ENCODE measurements at places on chromosomes 12 and 14.
A peak's percentile ranks its signal among the peaks of the same experiment; 100 is the strongest.

GRCh38 chr12:116559162-116559935, at the start of gene MAP1LC3B2:
Gene MAP1LC3B2 (plus strand): TSS chr12:116559381. CDS start chr12:116575943, 16,562 bp downstream.
- DNase-seq = peak; percentile 97

GRCh38 chr12:39161465-39162085, 256.2 kb upstream of the CPNE8 start:
- DNase-seq = no peak

DNA sequence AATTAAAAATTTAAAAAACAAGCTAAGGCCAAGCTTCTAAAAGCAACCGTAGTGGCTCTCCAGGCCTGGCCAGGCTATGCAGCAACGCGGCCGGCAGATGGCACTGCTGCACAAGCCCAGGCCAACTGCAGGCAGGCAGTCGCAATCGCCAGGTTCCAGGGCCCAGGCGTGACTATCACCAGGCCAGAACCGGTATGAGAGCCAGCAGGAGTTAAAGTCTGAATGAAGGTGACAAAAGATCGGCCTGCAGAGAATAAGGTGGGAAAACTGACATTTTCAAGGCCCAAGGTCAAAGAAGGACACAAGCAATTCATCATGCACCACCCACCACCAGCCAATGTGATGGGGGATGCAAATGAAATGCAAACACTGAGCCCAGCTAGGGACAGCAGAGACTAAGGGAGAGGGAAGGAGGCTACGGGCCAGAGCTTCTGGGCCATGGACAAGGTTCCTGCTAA, 43.6 kb upstream of the ANO2 start:
- peak; percentile 72 for DNase-seq

GRCh38 chr12:83817730-83818129, 1094.9 kb downstream of the SLC6A15 start:
- no peak for DNase-seq

DNA sequence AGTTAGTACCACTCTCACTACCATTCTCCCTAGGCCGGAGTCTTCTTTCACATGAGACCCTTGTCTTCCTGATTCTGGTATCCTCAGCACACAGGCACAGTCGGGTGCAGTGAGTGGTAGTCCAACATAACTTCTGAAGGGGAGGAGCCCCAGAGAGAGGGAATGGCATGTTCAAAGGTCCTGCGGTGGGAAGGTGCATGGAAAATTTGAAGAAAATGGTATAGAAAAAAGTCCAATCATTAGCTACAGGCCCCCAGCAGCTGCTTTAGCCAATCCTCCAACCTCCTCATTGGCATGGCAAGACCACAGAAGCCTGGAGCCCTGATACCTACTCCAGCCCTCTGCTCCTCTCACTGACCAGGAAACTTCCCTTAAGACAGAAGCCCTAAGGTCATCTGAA, 96.6 kb downstream of the ZFP36L1 start:
- DNase-seq = no peak

GRCh38 chr14:80977221-80977620, 21.8 kb downstream of the TSHR start:
- DNase-seq = peak; percentile 57

- DNase-seq = no peak
These were observed 12.8 kb downstream of the DEGS2 start for GRCh38 chr14:100146531-100147091.

DNA sequence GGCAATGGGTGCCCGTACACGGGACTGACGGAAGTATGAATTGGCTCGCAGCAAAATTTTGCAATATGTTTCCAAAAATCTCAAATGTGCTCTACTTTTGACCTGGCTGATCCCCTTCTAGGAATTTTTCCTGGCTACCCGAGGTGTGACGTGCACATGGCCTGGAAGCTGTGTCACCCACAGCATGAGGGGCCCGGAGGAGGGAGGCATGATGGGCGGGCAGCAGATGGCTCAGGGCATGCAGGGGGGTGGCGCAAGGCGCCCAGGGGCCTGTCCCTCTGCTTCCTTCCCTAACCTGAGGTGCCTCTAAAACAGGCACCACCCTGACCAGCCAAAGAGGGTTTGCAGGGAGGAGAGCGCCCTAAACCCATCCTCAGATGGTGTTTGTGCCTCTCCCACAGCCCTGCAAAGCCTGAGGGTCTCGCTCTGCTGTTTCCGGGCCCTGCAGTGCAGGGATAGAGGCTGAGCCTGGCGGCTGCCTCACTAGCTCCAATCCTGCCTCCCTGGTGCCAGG, 6.7 kb downstream of the GPR132 start:
- no peak for DNase-seq

DNA sequence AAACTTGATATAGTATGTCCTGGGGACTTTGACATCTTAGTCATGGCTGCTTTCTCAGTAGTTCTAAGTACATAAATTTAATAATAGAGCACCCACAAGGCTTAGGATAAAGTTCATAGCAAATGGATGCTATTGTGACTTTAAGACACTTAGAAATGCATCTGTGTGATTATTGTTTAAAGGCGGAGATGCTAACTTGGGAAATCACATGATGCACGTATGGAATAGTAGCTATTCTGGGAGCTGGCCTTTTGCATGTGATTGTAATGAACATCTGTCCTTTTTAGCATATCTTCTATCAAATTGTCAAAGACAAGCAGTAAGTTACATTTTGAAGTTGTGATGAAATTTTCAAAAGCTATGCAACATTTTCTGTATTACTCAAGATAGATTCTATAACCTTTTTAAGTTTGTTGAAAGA, 46.7 kb upstream of the ATP2A2 start:
- DNase-seq = no peak

- DNase-seq = peak; percentile 57
These were observed 23.4 kb downstream of the SYNDIG1L start for GRCh38 chr14:74402401-74403251.

DNA sequence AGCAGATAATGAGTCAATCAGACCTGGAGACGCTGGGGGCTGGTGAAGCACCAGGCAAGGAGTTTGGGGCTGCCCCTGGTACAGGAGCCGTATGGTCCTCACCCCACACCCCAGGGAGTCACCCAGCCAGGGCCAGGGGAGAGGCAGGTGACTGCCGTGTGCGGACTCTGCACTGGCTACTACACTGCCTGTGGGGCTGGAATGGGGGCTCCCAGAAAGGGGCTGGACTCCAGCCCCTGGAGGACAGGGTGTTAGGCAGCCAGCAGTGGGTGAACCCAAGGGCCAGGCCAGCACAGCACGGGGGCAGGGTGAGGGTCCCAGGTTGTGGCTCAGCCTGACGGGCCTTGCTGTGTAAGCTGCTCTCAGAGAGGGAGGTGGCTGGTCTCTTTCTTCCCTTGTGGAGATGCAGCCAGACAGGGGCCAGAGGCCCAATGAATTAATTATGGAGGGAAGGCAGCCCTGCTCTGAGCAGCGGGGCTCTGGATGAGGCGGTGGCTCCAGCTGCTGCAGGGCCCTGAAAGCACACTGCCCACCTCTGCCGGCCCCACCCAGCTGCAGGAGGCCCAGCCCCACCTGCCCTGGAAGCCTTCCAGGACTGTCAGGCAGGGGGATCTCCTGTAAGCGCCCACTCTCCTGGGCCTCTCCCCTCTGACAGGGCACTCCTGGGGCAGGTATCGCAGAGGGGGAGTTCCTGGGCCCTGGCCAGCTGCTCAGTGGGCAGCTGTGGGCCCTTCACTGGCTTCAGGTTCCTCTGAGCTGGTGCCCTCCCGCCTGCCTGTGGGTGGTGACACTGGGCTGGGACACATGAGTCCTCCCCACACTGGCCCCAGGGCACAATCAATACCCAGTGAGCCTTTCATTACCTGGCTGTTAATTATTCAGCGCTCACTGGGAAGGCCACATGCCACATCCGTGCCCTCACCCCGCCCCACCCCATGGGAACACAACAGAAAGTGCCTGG, 142.5 kb upstream of the C14orf180 start:
- DNase-seq = no peak

DNA sequence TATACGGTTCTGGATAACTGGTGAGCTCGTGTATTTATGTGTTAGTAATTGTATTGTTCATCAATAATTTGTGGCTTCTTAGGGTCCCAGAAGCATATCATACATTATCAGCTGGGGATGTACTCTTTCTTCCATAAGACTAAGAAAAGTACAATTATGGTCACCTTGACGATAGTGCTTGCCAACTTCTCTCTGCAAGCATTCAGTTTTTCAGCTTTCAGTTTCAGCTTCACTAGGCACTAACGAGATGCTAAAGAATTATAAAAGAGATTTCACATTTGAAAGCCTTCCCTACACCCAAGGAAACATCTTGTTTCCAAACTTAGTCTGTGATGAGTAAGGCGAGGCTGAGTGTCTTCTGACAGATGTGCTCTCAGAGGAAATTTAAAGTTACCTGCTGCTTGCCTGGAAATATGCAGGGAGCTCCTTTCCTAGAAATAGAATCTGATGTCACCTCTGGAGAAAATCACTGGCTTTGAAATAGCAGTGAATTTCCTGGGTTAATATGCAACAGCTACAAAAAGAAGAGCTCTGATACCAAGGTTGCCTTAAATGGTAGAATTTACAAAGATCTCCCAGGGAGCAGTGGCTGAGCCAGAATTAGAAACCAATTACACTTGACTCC, 1419.9 kb upstream of the TMEM132C start:
- no peak for DNase-seq

- DNase-seq = peak; percentile 44
These were observed 38.2 kb upstream of the OAS1 start for GRCh38 chr12:112868459-112869041.

- DNase-seq = no peak
These were observed 21.1 kb upstream of the OS9 start for GRCh38 chr12:57672801-57673200.

DNA sequence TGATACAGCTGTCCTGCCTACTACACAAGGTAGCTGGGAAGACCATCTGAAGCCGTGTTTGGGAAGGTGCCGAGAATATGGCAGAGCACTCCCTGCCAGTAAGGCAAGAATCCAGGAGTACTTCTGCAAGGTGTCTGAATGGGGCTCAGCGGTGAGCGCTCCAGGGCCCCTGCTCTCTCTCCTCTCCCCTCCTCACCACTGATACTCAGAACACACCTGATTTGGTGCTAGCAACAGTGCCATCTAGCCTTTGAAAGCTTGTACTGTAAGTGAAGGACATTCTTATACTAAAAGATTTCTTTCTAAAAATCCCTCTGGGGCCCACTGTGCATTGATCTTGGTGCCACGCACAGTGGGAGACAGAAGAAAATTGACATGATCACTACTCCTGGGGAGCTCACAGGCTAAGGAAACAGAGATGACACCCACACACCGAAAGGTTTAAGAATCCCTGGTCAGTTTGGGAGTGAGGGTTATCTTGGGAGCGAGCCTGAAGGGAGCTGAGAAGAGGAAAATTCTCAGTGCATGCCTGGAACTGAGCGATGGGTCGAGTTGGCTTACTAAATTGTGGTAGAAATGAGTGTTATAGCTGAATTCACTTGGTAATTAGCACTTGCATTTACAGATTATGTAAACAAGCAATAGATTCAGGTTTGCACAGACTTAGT, 216.9 kb downstream of the NTF3 start:
- DNase-seq = peak; percentile 44

DNA sequence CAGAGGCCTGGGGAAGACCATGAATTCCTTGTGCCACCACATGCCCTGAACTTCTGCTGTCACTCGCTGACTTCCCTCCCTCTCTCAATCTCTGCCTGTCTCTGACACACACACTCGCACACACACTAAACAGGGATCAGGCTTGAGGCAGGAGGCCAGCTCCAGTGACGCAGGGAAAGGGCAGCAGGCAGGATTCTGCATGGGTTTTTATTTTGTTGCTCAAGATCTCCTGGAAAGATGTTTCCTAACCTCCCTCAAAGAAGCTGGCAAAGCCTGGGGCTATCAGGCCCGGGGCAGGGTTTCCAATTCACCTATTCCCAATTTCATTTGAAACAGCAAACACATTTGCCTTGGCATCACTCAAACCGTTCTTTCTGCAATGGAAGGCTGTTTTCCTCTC, 27.7 kb upstream of the PEX5 start:
- DNase-seq = no peak

GRCh38 chr14:100620255-100621100, 33.3 kb upstream of the BEGAIN start:
- DNase-seq = no peak

DNA sequence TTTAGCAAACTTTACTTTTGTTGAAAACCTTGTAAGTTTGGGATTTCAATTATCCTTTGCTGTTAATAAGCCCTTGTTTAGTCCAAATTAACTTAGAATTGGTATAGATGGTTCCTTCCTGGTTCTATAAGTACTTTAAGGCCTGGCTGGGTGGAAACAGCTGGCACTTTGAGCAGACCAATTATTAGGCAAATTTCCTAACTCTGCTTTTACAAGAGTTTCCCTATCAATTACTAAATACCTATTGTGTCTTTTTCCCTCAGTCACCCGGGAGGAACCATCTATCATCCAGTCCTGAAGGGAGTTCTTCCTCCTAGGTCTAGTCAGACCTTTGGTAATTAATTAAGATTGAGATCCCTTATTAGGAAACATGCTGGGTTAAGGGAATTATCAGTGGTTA, 138.0 kb downstream of the SLC38A6 start:
- DNase-seq = no peak

DNA sequence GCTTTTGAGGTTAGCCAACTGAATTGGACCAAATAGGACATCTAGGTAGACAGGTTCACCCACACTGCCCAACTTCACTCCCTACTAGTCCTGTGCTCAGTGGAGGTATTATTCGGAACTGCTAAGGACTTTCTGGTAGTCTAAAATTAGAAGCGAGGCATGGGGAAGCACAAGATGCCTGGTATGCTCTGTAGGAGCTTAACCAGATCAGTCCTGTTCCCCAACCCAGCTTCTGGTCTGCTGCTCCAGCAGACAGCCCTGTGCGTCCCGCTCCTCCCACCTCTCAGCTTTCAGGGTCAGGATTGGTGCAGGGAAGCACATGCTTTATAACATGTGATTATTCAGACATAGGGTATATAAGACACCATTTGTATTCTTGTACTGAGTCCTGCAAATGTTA, 31.2 kb downstream of the PRB3 start:
- DNase-seq = no peak

DNA sequence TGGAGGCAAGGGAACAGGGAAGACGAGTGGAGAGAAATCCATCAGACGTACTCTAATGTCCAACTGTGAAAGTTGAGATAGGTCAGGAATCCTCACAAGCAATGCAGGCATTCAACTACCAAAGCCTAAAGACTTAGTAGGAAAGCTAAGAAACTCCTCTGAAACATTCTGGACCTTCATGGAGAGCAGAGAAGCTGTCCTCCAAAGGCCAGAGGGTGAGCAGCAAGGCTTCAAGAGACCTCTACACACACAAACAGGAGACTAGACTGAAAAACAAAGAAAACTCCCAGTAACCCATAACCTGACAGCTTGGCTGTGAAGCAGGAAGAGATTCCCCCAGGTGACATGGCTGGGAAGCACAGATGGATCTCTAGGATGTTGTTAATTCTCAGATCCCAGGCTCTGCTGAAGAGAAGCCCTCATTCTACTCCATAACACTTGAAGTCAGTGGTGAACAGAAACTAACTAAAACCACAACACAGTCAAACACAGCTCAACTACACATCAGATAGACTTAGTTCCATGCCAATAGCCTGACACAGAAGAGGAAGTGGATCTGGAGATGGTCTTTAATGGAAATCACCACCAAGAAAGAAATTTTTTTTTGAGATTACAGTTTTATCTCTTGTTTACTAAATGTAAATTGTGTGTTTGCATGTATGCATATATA, 23.2 kb upstream of the LYZ start:
- DNase-seq = no peak

- peak; percentile 56 for DNase-seq
These were observed at the start of gene IGFBP6 for GRCh38 chr12:53097564-53098353. Gene IGFBP6 (plus strand): TSS chr12:53097667. CDS start chr12:53097718, 51 bp downstream.

- DNase-seq = no peak
These were observed 185.5 kb upstream of the PRMT8 start for GRCh38 chr12:3305464-3305863.

Data from OCI-LY7 (cell line).